ENCODE measurements at places on chromosomes 3 and 15. TPM values are rescaled to one million over a fixed set of nuclear protein-coding genes. Genes with fewer than 3 reads are reported as not detected.

DNA sequence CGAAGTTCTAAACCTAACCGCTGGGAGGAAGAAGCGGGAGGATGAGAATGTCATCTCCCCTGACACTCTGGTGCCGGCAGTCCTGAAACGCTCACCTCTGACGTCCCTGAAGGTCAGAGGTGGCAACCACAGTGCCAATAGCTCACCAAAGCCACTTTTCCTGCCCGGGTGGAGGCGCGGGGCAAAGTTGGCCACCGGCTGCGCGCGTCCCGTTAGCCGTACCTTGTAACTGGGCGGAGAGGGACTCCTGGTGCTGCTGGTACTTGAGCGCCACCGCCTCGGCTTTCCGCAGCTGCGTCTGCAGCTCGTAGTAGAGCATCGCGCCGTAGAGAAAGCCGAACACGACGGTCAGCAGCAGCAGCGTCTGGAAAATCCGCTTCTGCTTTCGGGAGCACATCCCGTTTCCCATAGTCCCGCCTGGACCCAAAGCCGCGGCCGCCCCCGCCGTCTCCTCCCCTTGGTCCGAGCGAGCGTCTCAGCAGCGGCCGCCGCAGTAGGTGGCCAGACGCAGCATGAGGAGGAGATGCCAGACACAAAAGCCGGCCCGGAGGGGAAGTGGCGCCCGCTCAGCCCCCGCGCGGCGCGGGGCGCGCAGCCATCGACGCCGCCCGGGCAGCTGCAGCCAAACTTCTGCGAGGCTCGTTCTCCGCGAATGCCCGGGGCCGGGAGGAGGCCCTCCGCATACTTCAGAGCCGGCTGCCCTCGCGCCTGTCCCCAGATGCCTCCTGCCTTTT lies 680 bp downstream of the GOLIM4 start:
- DNase-seq, result peak; percentile 77

The BOC gene
- total RNA-seq, result 21.9 TPM

GRCh38 chr3:194718079-194718478 lies 32.4 kb downstream of the FAM43A start:
- DNase-seq, result no peak

DNA sequence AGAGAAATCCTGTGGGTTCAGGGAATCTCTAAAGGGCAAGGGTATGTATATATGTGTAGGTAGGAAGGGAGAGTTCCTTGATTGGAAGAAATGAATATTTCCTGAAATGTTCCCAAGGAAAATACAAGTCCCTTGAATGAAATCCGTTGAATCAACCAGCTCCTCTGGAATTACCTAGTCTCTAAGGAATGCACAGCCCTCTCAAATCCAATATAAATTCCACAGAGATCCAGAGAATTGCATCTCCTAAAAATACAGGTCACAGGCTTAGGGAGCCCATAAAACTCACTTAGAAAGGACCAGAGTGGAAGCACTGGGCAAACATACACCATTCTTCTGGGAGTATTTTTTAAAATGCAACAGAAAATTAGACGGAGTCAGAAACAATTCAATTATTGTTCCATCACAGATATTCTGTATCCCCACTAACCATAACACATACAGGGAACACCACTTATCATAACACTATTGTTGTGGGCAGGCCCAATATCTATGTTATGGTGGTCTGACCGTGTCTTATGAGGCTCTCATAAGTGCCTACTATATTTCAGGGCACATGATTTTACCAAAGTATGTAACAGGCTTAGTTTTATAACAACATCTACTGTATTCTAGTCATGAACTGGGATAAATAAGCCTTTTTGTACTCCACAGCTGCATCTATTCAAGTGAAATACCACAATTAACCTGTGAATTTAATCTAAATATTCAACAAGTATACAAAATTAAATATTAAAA lies 43.7 kb downstream of the IGSF11 start:
- no peak for DNase-seq

The GP5 gene
- total RNA-seq, result 0.49 TPM

DNA sequence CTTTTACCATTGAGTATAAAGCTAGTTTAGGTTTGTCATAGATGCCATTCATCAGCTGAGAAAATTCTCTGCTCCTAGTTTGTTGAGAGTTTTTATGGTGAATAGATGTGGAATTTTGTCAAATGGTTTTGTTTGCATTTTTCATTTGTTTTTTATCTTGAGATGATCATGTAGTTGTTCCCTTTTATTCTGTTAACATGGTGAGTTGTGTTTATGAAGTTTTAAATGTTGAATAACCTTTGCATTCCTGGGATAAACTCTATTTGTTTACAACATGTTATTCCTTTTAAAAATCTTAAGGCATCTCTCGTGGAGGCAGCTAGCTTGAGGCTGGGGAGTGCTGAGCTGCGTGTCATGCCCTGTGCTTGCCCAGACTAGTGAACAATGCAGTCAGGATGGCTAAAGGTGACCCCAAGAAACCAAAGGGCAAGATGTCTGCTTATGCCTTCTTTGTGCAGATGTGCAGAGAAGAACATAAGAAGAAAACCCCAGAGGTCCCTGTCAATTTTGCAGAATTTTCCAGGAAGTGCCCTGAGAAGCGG lies 48.5 kb downstream of the ANAPC13 start:
- DNase-seq, result no peak

The ANKRD63 gene
- total RNA-seq, result not detected

The IMPG2 gene
- total RNA-seq, result 0.15 TPM

The ITIH1 gene
- total RNA-seq, result 0.11 TPM

The MOBP gene
- 0.18 TPM for total RNA-seq

GRCh38 chr3:112858410-112859069 lies 11.9 kb upstream of the CD200R1L start:
- no peak for DNase-seq

The SAMD7 gene
- total RNA-seq, result not detected

DNA sequence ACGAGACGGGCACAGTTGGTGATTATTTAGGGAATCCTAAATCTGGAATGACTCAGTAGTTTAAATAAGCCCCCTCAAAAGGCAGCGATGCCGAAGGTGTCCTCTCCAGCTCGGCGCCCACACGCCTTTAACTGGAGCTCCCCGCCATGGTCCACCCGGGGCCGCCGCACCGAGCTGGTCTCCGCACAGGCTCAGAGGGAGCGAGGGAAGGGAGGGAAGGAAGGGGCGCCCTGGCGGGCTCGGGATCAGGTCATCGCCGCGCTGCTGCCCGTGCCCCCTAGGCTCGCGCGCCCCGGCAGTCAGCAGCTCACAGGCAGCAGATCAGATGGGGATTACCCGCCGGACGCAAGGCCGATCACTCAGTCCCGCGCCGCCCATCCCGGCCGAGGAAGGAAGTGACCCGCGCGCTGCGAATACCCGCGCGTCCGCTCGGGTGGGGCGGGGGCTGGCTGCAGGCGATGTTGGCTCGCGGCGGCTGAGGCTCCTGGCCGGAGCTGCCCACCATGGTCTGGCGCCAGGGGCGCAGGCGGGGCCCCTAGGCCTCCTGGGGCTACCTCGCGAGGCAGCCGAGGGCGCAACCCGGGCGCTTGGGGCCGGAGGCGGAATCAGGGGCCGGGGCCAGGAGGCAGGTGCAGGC lies 318.0 kb downstream of the FGF12 start:
- peak; percentile 55 for DNase-seq

DNA sequence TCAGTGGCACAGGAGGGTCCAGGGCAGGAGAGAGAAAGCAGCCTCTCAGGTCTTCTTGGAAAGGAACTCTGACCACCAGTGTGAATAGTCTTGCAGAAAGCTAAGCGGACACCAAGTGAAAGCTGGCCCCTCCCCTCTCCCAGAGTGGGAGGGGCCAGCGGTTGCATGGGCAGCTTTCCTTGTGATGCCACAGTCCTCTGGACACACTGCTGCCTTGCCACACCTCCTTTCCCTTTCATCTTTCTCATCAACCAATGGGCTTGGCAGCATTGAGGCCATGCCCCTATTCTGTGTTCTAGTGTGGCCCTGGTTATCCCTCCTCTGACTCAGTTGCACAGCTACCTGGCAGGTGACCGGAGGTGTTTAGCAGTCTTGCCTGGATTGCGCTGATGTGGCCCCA lies 49.7 kb upstream of the GOLGA6B start:
- no peak for DNase-seq

GRCh38 chr3:77919244-77919643 lies 879.3 kb downstream of the ROBO2 start:
- DNase-seq, result no peak

GRCh38 chr15:57927091-57927631 lies 138.3 kb downstream of the ALDH1A2 start:
- DNase-seq, result peak; percentile 30

The ARPIN gene
- total RNA-seq, result 21.3 TPM

DNA sequence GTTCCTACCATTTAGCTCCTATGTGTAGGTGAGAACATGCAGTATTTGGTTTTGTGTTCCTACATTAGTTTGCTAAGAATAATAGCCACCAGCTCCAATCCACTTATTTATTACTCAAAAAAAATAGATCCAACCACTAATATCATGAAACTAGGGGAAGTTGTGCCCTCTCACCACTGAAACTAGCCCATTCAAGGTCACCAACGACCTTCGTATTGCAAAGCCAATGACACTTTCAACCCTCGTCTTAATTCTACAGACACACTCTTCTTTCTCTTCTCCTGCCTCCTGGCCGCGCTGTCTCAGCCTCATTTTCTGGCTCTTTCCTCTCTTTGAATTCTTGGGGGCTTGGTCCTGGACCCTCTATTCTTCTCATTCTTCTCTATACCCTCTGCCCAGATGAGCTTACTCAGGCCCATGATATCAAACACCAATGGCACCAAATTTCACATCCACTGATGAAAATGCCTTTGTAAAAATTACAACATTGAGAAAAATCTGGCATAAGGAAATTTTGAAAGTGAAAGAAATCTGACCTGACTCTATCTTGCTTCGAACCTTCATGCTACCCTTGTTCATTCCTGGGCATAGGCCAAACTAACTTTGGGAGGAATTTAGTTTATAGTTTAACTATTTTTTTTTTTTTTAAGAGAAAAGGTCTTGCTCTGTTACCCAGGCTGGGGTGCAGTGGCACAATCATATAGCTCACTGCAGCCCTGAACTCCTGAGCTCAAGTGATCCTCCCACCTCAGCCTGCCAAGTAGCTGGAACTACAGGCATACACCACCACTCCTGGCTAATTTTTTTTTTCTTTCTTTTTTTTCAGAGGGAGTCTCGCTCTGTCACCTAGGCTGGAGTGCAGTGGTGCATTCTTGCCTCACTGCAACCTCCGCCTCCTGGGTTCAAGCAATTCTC lies 25.4 kb upstream of the LIMD1 start:
- DNase-seq, result no peak

DNA sequence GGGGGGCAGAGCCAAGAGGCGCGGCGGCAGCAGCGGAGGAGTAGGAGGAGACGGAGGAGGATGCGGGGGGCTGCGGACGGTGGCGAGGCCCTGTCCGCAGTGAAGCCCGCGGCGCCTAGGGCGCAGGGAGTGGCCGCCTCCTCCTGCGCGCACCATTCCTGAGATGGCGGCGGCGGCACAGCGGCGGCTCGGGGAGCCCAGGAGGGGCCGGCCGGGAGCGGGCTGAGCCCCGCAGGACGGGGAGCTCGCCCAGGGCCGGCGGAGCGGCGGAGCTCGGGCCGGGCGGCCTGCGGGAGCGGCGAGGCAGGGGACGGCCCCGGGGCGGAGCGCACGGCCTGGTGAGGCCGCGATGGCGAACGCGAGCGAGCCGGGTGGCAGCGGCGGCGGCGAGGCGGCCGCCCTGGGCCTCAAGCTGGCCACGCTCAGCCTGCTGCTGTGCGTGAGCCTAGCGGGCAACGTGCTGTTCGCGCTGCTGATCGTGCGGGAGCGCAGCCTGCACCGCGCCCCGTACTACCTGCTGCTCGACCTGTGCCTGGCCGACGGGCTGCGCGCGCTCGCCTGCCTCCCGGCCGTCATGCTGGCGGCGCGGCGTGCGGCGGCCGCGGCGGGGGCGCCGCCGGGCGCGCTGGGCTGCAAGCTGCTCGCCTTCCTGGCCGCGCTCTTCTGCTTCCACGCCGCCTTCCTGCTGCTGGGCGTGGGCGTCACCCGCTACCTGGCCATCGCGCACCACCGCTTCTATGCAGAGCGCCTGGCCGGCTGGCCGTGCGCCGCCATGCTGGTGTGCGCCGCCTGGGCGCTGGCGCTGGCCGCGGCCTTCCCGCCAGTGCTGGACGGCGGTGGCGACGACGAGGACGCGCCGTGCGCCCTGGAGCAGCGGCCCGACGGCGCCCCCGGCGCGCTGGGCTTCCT lies at the start of gene GPR27:
TSS of gene GPR27 (plus strand) at position 155 of the 909 bp plus-strand sequence. CDS start at position 350, 195 bp downstream.
- DNase-seq, result peak; percentile 69

DNA sequence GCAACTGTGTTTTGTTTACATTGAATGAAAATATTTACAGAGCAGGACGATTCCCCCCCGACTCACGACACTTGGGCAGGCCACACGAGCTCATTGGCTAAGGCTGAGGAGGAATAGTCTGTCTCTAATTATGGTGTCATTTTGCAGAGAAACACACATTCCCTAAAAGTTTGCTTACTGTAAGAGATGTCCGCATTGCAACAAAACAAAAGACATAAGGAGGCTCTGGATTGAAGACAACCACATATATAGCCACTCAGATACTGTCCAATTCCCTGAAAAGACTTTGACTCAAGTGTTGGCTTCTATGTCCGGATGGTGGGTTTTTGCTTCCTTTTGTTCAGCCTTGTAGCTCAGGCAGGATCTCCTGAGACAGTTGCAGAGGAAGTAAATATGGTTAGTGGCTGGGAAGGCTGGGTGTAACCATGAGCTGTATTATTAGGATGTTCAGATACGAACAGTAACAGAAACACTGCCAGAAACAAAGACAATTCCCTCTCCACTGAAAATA lies 170.4 kb downstream of the KLHL25 start:
- peak; percentile 63 for DNase-seq

GRCh38 chr3:7960601-7961000 lies 541.0 kb upstream of the LMCD1 start:
- no peak for DNase-seq

DNA sequence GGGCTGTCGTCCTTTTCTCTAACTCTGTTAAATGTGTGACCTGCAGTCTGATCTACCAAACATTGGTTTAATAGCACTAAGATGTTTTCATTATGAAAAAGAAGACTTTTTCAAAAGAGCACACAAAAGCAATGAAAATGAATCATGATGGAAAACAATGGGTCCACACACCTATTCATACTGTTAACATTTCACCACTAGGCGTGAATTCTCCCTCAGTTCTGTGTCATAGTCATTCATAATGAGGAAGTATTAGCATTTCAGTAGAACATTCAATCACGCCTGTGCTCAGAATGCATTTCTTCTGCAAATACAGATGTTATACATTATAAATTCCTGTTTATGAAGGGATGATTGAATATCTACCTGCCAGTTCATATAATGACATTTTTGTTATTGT lies 35.9 kb downstream of the EIF4E3 start:
- DNase-seq, result no peak

DNA sequence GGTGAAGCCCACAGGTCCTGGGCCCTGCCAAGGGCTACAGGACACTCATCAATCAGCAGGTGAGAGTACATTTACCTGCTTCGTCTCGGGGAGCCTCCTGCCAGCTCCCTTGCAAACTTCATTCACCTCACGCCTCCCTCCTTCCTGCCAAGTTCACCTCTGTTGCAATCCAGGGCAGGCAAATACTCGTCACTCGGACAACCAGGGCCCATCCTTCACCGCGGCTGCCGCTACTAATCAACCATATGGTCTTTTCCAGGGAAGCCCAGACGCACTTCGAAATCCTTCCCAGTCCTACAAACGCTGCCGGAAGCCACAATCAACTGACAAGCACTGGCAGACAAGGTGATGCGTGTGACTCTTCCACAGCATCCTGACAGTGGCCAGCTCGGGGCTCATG lies 200.7 kb upstream of the NSMCE3 start:
- no peak for DNase-seq

The OIP5 gene
- total RNA-seq, result 0.71 TPM

The ISLR gene
- total RNA-seq, result 30.4 TPM

The RARRES1 gene
- total RNA-seq, result 110 TPM

The FLNB gene
- total RNA-seq, result 115 TPM

GRCh38 chr15:90013503-90013937 lies 12.4 kb downstream of the ZNF710 start:
- DNase-seq, result no peak

The PIGZ gene
- 5.5 TPM for total RNA-seq

The LDHAL6B gene
- not detected for total RNA-seq

The CILP gene
- total RNA-seq, result 0.89 TPM

The C3orf22 gene
- total RNA-seq, result not detected

The PSMA4 gene
- total RNA-seq, result 128 TPM
